Activated gamma-delta T cell (primary cell): ENCODE measurements at places on chromosomes 6 and 20.

GRCh38 chr6:64428186-64428585 is 792.6 kb downstream of the PHF3 start:
- no peak for DNase-seq

DNA sequence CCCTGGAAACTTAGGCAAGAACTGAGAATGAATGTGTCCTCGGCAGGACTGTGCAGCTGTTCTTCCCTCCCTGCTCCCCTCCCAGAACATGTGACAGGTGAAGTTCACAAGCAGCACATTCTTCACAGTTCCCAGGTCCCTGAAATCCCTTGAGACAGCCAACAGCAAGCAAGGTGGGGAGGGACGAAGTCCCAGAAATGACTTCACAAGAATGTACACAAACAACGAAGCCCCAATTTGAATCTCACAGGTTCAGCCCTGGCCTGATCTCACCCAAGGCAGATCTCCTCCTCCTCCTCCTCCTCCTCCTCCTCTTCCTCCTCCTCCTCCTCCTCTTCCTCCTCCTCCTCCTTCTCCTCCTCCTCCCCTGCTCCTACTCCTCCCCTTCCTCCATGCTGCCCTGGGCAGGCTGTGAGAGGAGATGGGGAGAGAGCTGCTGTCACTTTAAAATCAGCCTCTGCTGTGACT is 32.4 kb downstream of the WRNIP1 start:
- DNase-seq, result no peak

GRCh38 chr6:80607811-80608391 is 501.4 kb downstream of the BCKDHB start:
- DNase-seq, result no peak

DNA sequence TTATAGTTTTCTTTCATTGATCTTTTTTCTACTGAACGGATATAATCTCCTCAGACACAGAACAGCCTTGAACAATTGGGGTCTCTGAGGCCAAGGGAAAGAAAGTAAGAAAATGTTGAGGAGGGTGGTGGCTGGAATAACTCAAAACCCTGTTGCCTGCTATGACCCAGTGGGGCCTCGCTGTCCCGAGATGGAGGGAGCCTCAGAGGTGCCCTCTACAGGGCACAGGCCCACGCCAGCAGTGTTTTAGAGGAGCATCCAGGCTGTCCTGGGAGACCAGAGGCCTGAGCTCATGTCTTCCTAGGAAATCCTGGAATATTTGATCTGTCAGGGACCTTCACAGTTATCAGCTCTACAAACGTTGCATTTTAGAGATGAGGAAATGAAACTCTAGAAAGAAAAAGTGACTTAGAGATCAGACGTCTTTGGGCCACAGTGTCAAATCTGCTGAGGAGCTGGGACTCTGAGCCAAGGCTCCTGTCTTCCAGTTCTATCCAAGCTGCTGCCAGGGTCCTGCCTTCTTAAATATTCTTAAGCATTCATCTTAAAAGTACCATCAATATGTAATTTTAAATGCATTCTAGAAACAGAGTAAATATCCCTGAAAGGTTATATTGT is 26.3 kb downstream of the ALDH5A1 start:
- no peak for DNase-seq

DNA sequence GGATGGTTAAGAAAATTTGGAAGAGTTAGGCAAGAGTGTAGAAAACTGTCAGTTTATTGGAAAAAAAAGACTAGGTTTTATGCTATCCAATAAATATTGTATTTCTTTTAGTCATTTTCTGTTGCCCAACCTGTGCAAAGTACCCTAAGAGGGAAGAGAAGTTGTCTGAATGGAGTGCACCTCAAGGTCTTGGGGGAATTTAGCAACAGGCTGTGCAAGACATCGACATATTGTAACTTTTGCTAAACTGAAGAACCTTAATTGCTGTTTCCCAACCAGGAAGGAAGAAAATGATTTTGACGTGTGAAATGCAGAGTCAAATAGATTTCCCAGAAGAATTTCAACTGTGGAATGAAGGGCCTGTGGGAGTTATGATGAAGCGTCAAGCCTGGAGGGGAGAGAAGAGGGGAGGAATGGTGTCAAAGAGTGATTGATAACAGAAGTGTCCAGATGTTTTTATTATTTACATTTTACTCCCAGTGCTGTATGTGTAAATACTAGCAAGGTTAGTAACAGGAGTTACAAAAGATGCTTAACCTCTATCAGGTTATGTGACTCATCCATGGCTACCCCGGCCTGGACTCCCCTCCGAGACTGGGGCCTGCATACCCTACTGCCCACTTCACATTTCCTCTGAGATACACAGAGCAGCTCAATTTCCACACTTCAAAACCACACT is 246.8 kb downstream of the MYLK4 start:
- DNase-seq, result no peak

- DNase-seq, result no peak
Observed at GRCh38 chr20:48457193-48458002, 370.4 kb downstream of the PREX1 start.

GRCh38 chr20:57012691-57013090 is 253.8 kb downstream of the BMP7 start:
- DNase-seq, result no peak

- no peak for DNase-seq
Observed at GRCh38 chr20:62293111-62293784, 9.5 kb upstream of the ADRM1 start.

DNA sequence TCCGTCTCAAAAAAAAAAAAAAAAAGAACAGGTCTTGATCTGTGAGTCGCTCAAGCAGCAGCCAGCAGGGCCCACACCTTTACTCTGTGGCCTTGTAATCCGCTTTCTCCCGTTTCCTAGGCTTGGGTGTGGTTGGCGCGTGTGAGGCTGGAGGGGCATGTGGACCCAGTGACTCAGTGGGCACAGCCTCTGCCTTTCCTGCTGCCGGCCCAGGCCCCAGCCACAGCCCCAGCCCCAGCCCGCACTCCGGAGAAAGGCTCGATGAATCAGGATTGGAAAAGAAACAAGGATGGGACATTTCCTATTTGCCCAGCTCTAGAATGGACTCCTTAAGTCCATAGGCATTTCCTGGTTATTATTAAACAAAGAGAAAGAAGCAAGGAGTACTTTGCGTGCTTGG is 4.3 kb downstream of the BHLHE23 start:
- DNase-seq, result no peak

DNA sequence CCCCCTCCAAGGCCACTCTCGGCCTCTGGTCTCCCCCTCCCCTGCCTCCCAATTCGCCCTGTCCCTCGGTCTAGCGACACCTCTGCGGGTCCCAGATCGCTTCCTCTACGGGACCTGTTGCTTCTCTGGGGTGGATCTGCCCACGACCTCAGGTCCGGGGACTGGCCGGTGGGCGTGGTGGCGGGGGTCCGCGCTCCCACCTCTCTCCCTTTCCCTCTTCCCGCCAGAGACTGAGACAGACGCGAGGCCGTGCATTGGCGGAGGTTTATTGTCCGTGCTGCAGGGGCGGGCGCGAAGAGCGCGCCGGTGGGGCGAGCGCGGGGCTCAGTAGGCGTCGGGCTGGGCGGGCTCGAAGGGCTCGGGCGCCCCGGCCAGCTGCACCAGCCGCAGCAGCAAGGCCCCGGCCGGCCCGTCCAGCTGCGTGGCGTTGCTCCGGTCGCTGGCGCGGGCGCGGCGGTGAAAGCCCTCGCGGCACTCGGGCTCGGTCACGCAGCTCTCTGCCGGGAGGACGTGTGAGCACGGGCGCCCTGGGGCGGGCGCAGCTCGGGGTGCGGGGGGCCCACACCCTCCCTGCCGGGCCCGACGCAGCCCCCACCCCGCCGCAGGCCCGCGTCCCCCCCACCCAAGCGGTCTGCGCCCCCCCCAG is 2.1 kb downstream of the AVP start:
- DNase-seq, result no peak

GRCh38 chr20:53579581-53580375 is 13.9 kb downstream of the ZNF217 start:
- DNase-seq, result no peak

GRCh38 chr6:159481897-159482296 is 211.1 kb downstream of the SOD2 start:
- DNase-seq, result no peak

DNA sequence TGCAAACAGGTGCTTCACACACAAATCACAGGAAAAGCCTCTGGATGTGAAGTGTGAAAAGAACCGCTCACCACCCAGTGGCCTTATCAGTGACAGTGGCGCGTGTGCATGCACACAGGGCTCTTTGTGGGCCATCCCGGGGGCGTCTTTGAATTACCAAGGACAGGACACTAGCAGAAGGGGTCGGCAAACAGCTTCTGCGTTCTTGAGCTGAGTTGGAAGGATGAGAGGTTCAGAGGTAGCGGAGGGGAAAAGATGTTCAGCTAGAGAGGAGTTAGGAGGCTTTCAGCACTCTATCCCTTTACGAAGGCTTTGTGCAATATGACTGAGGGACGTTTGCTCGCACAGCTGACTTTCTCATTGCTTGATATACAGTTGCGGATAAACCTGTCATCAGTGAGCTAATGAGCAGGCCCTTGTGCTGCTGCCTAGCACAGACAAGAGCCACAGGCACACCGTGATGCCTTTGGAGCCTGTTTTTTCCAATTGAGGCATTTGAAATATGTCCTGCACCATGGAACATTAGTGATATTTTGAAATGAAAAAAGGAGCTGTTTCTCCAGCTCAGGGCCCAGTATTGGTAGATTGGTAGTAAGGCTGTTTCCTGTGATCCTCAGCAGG is 83.1 kb downstream of the IYD start:
- no peak for DNase-seq

DNA sequence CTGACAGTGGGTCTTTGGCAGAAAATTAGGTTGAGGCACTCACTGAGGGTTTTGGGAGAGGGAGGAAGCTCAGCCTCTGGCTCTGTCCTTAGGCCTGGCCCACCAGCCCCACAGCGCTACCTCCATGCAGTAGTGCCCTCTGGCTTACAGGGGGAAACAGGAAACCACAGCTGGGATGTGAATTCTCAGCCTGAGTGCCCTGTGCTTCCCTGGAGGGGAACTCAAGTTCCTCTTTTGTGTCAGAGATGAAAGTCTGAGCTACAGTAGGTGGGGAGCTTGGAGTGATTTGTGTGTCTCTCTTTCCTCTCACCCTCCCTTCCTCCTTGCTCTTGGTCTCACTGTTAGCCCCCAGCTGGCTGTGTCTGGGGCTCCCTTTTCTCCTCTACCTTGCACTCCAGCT is 48.2 kb upstream of the BLCAP start:
- DNase-seq, result no peak

DNA sequence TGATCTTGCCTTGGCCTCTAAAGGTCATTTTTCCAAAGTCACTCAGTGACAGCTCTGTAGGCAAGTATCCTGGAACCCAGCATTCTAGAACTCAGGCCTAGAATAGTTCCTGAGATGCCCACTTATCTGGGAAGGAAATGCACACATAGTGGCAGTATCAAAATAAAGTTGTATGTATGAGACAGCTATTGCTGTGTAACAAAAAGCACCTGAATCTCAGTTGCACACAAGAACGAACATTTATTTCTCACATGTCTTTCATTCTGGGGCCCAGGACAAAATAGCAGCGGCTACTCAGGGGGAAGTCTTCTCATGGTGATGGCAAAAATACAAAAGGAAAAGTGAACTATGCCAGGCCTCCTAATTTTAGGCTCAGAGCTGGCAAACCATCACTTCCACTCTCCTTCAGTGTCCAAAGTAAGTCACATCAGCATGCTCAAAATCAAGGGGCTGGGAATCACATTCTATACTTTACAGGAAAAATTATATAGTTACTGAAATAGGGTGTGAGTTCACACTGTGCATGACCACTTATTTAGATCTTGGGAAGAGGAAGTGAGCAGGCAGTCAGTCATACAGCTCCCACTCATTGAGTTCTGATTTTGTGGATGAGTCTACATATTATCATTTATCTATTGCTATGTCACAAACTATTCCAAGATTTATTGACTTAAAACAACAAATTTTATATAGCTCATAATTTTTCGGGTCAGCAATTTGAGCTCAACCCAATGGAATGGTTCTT is 133.7 kb upstream of the RIN2 start:
- no peak for DNase-seq

DNA sequence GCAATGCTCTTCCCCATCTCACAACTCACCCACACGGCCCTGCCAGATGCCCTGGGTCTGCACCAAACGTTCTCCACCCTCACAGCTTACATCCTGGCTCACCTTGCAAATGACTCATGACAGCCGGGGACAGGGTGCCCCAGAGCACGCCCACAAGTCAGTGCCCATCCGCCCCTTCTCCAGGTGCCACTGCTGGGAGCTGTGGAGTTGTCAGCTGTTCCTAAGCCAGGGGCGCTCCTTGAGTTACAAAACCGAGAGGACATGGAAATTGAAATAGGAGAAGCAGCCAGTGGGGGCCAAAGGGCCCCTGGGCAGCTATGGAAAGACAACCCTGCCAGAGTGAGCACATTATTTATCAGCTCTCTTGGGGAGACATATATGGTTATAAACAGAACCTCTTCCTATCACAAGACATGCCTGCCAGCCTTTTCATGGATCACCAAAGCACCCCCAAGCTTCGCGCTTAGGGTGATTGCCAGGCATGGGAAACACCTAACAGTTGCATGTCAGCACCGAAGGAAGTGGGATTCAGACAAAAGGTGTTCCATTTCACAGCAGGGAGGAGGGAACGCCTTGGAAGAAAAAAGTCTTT is 236.8 kb downstream of the LY86 start:
- DNase-seq, result no peak

DNA sequence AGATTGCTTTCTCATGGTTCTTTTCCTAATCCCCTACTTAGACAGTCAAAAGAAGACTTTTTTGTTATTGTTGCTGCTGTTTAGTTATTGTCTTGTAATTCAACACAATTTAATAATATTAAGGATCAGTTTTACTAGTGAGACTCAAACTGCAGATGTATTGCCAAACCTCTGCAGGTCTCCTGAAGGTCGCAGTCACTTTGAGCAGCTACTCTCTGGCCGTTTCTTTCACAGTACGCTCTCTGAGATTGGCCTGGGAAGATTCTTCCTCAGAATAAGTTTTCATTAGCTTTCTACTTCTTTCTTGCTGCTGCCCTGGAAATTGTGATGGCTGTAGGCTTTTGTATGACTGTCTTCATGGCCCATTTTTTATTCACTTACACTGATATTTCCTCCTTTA is 930.8 kb downstream of the QKI start:
- DNase-seq, result no peak

- DNase-seq, result no peak
Observed at GRCh38 chr6:170443151-170443662, 109.9 kb downstream of the PSMB1 start.

DNA sequence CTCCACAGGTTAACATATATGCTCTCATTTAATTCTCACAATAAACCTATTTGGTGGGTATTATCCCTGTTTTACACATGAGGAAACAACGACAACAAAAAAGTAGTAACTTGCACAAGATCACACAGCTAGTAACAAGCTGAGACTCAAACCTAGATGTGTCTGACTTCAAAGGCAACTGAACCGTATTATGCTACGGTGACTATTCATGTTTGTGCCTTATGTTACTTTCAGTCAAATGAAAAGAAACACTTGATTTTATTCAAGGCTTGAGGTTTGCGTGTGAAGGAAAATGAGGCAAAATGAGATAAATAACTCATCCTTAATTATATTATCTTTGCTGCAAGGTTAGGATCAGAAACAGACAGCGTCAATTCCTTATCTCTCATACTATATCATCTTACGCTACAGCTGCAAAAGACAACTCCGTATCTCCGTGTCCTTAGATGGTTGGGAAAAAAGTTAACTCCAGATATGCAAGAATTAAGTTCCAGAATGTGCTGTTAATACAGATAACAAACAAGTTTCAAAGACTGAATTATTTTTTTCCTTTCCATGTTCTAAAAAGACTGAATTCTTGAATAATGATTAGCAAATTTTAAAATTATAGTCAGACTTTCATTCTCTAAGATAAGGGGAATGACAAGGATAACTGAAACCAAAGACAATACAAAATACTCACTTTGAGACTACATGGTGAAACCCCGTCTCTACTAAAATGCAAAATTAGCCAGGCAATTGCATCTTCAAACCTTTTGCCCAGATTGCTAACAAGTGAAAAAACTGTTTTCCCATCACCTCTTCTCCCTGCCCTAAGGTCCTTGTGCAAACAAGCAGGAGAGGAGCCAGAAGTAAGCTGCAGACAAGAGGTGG is 27.8 kb downstream of the STAU1 start:
- DNase-seq, result no peak
